ENCODE measurements at places on chromosomes 1 and 21.

- no peak for DNase-seq
These were observed 22.4 kb downstream of the DEGS1 start for GRCh38 chr1:224205438-224205840.

- DNase-seq: no peak
These were observed 6.2 kb upstream of the RRP1 start for GRCh38 chr21:43783098-43783700.

- DNase-seq: no peak
These were observed 547.3 kb upstream of the PLXNA2 start for GRCh38 chr1:208791456-208791855.

DNA sequence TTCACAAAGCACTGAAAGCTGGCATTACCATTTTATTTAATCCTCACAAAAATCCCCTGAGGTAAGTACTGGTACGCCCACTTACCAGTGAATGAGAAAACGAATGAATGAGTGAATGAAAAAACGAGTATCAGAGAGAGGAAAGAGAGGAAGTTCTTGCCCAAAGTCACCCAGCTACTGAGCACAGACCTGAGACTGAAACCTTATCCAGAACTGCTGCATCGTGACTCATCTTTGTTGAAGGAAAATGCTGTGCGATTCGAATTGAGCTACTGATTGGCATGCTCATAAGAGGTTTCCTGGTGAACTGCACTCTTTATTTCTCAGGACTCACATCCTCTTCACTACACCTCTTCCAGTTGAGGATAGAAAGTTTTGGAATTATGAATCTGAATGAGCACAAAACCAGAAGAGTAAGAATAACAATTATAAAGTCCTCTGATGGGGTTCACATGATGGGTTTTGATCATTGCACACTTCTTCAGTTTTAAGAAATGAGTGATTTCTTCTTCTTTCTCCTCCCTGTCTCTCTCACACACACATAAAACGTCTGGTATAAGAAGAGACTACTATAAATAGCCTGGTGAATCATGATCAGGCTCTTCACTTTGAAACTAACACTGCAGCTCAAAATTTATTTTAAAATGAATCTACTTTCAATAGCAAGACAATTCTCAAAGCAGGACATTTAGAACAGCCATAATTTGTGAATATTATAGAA is 32.1 kb downstream of the IL12RB2 start:
- DNase-seq: no peak

DNA sequence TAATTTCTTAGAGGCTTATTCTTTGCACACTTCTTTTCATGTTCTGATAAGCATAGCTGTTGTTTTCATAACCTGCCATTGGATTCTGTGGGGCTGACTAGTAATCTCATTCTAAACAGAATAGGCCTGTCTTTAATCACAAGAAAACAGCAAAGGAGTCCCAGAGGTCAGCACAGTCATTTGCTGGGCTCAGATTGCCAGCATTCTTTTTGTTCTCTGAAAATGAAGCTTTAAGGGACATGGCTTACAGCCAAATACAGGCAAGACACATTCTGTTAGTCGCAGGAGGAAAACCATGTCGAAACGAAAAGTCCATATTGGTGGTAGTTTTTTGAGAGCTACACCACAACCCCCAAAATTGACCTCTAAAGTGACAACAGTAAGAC is 75.0 kb downstream of the MRPS6 start:
- no peak for DNase-seq

GRCh38 chr1:154608397-154609270 is 648 bp upstream of the ADAR start:
- DNase-seq: no peak

DNA sequence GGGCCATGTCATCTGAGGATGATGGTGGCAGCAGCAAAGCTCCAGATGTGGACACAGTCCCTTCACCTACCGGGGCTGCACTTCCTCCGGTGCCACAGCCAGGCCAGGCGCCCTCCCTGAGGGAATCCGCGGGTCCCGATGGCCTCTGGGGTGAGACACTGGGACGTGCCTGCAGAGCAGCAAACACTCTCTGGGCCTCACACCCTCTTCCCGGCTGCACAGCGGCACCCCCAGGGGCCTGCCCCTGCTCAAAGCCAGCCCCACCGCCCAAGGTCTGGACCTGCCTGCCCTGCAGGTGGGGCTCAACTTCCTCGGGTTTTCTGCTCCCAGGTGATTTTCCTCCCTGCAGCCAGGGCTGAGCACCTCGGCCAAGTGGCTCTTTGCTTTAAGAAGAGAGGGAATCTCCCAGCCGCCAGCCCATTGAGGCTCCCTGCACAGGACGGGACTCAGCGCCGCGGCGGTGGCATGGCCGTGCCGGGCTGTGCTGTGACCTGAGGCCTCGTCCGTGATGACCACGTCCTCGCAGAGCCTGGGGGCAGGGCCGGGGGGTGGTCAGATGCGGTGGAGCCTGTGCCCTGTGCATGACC is 21.3 kb upstream of the COL18A1 start:
- DNase-seq: no peak

DNA sequence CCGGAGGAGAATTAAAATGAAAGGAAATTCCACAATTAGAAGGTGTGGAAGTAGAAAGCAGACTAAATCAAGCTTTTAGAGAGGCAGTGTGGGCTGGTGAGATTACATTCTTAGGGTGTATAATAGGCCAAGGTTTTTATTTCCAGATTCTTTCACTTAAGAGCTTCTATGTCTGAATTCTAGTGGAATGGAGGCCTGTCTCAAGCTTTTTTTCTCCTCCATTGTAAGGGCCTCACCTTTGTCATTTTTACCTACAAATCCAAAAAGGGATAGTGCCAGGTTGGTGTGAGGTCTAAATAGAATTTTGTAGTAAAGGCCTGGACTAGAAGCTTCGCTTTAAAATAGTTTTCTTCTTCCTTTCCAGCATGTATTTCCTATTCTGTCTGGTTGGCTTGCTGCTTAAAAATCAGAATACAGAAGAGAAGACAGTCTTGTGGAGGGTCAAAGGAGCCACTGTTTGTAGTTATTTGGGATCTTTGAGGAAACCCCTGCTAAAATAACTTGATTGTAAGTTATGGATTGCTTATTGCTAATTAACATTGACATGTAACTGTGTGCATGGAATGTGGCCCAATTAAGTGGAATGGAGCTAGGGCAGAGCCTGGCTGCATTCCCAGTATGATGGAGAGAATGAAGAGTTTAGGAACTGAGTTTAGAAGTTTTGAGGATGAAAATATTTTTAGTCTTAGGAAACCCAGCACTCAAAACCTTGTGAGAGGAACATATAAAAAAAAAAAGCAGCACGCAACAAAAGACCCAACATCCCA is 162.5 kb upstream of the B3GALT2 start:
- DNase-seq: no peak

GRCh38 chr1:34029515-34029914 is 135.5 kb downstream of the CSMD2 start:
- no peak for DNase-seq

DNA sequence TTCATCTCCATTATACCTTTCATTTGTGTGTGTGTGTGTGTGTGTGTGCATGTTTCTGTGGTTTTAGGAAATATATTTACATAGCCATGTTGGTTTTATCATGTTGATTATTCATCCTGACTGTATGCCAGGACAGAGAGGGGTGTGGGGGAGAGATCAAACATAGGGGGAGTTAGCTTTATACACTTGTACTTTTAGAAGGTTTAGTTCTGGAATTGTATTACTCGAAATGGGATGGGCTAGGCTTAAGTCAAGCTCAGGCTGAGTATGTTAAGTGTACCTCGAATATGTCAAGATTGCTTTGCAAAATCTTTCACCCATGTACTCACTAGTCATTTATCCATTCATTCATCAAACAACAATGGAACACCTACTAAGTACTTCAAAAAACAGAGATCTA is 123.3 kb downstream of the HMCN1 start:
- DNase-seq: no peak

All from activated CD4-positive, CD25-positive, alpha-beta regulatory T cell treated with anti-CD3 and anti-CD28 coated beads, Interleukin-2, amount 50 U/mL, for 16 hours (primary cell).